Esophagus mucosa (tissue), 1 donor: ENCODE measurements at places on chromosomes 13 and 19. TPM values are rescaled to one million over a fixed set of nuclear protein-coding genes. Genes with fewer than 3 reads are reported as not detected.

GRCh38 chr13:75173457-75174356 is 308.3 kb downstream of the TBC1D4 start:
- ATAC-seq, result no peak

LRRC25 gene
- 0.48 TPM for total RNA-seq

DNA sequence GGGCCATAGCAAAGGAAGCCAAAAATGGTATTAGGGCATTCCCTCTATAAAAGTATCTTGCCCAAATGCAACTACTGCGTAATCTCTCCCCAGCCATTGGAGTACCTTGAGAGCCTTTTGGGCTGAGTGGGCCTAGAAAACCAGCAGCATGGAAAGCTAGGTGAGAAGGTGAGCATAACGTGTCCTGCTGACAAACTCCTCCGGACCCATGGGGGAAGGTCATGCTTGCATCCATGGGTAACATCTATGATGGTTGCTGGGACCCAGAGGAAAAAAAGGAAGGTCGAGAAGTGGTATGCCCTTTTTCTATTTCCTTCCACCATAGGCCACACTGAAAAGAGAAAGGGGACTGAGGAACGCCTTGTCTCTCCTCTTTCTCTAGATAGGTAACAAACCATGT is 57.4 kb downstream of the ZNF728 start:
- no peak for ATAC-seq

C5AR2 gene
- total RNA-seq, result 1.7 TPM

DNA sequence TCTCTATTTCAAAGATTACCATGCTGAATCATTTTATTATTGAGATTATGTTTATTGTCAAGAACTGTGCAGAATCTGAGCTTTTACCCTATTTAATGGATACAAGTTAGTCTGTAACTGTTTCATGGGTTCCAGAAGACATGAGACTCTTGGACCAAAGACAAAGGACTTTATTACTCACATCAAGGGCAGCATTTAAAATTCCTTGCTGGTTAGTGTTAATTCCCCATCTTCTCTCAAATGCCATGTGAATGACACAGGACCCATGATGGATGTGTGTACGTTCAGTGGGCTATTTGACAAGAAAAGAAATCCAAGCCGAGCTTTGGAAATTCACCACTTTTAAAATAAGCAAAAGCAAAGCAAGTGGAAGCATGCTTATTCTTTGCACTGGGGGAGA is 139.9 kb downstream of the PCDH20 start:
- ATAC-seq, result no peak
